Activated gamma-delta T cell treated with anti-CD3 and anti-CD28 coated beads, Interleukin-2, amount 50 U/mL, for 16 hours (primary cell): ENCODE measurements at places on chromosomes 12 and 14.

- no peak for DNase-seq
Observed at GRCh38 chr14:73717266-73717665, 3.1 kb upstream of the PNMA1 start.

DNA sequence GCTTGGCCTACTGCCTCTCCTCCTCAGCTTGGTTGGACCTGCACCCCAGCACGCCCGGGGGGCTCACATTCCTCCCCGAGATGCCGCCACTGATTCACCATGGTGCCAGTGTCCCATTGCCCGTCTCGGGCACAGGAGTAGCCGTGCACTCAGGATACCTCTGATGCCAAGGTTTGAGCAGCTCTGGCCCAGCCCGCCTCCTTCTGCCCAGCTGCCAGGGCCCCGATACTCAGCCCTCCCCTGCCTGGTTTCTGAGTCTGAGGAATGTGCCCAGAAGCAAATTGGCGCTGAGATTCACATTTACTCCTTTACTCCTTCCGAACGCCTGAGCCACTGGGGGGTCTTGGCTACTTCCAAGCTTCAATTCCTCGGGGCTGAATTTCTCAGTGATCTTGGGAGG, 63.5 kb downstream of the NINJ2 start:
- DNase-seq: no peak

- no peak for DNase-seq
Observed at GRCh38 chr14:96926001-96926400, 128.8 kb downstream of the VRK1 start.

- DNase-seq: no peak
Observed at GRCh38 chr14:68016255-68016914, 196.8 kb downstream of the RAD51B start.

DNA sequence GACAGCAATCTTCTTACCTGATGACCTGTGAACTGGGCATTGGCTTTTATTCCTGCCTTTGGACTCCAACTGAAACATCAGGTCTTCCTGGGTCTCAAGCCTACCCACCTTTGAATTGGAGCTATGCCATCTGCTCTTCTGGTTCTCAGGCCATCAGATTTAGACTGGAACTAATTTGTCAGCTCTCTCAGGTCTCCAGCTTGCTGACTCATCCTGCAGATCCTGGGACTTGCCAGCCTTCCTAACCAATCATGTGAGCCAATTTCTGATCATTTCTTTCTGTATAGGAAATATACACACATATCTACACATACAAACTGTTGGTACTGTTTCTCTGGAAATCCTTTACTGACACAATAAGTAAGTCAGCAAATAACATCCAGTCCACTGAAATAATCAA, 65.3 kb upstream of the TSPAN8 start:
- DNase-seq: no peak

- DNase-seq: no peak
Observed at GRCh38 chr12:1203735-1204019, 212.7 kb downstream of the ERC1 start.

DNA sequence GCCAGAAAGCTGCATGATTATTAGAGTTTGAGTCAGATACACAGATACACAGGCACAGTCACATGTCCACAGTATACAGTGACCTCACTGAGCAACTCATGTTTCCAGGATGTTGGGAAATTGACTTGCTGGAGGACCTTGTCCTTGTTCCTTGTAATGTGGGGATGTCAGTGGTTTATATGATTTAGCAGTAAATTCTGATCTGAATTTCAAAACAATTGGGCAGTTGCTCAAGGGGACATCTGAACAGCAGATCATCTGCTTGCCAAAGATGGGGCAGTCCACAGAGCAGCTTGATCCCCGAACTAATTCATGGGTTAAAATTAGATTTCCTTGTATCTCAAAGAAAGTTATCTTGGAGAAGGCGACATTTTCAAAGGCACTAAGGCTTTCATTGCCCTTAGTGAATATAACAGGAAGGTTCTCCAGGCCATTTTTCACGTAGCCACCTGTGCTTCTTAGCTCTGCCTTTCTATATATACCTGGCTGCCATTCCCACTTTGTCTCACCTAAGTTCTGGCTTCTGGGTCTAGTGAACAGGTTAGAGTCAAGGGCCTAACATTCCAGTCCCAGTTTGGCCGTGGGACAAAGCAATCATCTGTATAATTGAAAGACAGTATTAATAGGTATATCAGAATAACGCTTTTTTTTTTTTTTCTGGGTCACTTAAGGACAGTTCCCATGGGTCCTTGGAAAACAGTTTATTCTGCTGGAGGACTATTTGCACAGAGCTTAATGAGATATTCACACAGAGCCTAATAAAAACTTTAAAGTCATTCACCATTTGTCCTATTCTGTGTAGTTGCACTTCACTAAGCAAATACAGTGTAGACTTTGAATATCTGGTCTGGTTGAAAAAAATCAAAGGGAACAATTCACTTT, 64.9 kb upstream of the STRN3 start:
- DNase-seq: no peak

DNA sequence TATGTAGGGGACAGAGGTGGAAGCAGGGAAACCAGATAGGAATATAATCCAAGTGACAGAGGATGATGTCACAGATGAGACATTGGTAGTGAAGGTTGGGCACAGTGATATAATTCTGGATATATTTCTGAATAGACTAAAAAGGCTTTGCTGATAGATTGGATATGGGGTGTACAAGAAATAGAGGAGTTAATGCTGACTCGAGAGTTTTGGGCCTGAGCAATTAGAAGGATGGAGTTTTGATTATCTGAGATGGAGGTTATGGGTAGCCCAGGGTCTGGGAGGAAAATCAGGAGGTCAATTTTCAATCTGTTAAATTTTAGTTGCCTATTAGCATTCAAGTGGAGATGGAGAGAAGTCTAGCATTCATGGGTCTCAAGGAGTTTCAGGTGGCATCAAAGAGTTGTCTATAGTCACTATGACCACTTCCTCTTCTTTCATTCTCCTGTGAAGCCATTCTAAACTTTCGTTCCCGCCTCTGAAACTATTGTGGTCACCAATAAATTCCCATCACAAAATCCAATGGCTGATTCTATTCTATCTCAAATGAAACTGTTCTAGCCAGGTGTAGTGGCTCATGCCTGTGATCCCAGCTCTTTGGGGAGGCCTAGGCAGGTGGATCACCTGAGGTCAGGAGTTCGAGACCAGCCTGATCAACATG, 10.6 kb upstream of the ANO6 start:
- DNase-seq: no peak

GRCh38 chr12:76113800-76114757, 29.6 kb upstream of the NAP1L1 start:
- DNase-seq: no peak

DNA sequence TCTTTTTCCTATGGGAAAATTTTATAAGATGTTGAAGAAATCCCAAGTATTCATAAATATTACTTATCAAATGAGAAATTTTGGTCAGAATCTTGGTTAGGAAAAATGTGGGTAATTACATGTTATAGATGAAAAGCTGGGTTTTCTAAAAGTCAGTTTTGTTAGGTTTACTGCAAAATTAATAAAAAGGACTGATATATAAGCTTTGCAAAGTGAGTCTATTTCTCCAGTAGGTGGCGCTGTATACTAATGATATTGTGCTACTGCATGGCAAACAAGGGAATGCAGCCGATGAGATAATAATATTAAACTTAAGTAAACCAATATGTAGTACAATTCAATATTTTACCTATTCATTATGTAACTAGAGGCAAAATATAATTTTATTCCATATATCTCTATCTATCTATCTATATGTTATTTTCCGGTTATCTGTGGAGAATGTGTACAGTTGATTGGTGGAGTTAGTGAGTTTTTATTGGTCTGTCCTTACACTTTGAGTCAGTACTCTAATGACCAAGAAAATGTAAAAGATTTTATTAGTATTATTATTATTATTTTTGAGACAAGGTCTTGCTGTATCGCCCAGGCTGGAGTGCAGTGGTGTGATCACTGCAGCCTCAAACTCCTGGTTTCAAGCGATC, 32.9 kb downstream of the MIPOL1 start:
- DNase-seq: no peak

GRCh38 chr14:104992501-104992900, 6.9 kb downstream of the CLBA1 start:
- DNase-seq: no peak

DNA sequence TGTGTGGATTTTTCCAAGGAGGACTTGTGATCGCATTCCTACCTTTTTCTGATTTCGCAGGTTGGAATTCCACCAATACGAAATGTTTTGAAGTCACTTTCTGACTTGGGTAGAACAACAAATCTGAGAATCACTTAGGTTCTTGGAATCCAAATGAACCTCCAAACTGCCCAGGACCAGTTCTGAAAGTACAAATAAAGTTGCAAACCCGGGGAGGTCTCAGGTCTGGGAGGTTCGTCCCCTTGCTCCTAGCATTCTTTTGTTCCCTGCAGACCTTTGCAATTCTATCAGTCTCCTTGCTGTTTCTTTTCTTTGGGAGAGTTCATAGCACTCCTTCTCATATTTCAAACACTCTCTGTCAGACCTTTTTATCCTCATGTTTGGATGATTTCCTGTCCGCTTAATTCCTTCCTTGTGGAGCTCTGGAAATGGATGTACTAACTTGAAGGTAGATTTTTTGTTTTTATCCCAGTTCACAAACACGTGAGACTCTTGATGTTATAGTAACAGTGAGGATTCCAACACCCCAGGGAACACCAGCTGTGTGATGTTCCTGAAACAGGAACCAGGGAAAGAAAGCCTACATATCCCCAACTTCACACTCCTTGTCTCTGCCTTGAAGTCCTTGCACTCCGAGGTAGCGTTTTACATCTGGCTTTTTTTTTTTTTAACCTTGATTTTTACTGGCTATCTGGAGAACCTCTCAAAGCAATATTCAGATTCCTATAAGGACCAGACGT, 70.6 kb downstream of the TMEM132C start:
- DNase-seq: no peak

DNA sequence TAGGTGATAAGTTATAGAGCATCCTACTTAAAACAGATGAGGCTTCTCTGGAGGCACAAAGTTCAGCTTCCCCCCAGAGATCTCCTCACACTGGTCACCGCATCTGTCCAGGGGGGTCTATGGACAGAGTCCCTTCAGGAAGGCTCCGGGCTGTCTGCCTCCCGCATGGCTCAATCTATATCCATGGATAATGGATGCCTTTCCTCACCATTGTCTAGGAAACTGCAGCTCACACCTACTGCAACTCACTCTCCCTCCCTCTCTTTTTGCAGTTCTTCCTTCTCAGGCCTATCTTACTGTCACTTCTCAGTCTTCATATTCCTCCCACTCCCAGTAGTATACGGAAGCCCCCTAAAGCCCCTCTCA, 100.6 kb upstream of the BCL2L14 start:
- DNase-seq: no peak

DNA sequence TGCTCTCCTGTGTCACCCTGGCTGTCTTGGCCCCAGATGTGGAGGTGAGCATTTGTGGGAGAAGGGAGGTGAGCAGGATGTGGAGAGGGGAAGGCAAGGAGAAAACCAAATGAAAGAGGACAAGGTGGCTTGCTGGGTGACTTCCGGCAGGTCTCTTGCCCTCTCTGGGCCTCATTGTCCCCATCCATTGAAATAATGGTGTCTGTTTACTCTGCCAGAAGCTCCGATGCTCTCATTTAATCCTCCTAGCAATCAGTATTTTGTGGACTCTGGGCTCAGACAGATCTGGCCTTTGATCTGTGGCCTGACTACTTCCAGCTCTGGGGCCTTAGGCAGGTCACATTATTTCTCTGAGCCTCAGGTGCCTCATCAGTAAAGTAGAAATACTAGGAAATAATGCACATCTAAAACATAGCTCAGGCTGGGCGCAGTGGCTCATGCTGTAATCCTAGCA, 30.6 kb downstream of the MVK start:
- no peak for DNase-seq

- DNase-seq: peak; percentile 31
Observed at GRCh38 chr12:96473394-96474093, 15.8 kb upstream of the CFAP54 start.

DNA sequence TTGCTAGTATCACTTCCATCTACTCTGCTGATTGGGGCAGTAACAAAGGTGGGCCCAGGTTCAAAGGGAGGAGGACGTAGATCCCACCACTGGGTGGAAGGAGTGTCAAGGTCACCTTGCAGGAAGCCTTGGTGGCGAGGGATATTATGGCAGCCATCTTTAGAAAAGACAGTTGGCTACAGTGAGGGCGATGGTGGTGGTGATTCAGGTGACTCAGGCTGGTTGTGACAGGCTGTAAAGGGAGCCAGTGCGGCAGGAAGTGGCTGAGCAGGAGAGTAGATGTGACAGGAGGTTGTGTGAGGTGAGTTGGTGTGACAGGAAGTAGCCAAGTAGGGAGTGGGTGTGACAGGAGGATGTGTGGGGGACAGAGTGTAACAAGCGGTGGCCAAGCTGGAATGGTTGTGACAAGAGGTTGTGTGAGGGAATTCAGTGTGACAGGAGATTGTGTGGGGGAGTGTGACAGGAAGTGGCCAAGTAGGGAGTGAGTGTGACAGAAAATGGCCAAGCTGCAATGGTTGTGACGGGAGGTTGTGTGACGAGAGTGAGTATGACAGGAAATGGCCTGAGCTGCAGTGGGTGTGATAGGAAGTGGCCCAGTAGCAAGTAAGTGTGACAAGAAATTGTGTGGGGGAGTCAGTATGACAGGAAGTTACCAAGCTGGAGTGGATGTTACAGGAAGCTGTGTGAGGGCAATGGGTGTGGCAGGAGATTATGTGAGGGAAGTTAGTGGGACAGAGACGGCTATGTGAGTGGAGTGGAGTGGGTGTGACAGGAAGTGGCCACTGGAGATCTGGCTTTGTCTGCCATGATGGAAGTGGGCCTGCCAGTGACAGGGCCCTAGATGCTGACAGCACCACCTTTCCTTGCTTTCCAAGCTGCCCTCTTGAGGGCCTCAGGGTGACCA, 136.5 kb upstream of the MYL2 start:
- peak; percentile 36 for DNase-seq

DNA sequence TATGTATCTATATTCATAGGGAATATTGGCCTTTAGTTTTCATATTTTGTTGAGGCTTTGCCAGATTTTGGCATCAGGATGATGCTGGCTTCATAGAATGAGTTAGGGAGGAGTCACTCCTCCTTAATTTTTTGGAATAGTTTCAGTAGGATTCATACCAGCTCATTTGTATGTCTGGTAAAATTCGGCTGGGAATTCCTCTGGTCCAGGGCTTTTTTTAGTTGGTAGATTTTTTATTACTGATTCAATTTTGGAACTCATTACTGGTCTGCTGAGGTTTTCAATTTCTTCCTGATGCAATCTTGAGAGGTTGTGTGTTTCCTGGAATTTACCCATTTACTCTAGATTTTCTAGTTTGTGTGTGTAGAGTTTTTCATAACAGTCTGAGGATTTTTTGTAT, 175.2 kb downstream of the EPS8 start:
- no peak for DNase-seq
